ENCODE measurements at places on chromosomes 7 and 10. TPM values are rescaled to one million over a fixed set of nuclear protein-coding genes. Genes with fewer than 3 reads are reported as not detected.

The SDK1 gene
- 3.7 TPM for total RNA-seq

DNA sequence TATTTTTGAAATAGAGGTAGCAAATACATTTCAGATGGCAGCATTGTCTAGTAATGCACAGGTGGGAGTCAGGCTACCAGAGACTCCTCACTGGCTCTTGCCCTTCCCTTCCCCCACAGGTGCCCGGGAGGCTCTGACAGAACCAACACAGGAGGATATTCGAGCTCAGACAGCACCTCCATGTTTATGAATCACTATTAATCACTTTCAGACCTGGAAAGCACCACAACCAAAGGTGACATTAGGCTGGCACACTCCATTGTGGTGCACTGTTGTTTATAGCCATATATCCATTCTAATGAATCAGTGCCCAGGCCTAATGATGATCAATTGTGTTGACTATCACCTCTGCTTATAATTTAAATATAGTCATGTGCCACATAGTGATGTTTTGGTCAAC lies 107.8 kb upstream of the NAMPT start:
- DNase-seq = no peak

- DNase-seq = no peak
Observed at GRCh38 chr7:1092806-1093501, 5.0 kb downstream of the GPER1 start.

DNA sequence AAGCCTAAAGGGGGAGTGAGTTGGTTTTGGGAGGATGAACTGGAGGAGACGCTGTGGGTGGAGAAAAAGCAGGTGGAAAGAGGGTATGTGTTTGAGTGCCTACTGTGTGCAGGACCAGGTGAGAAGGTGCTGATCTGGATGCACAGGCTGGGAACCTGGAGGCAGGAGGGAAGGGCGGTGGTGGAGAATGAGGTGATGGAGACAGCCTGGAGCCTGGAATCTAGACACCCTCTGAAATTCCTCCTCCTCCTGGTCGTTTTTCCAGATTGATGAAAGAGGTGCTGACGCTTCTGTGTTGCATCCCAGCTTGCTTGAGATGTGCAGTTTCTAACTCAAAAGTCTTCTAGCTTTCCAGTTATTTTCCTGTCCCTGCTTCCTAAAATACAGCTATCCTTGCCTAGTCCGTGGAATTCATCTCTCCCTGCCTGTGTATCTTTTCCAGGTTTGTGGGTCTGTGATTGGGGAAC lies 67.5 kb downstream of the LRMDA start:
- no peak for DNase-seq

DNA sequence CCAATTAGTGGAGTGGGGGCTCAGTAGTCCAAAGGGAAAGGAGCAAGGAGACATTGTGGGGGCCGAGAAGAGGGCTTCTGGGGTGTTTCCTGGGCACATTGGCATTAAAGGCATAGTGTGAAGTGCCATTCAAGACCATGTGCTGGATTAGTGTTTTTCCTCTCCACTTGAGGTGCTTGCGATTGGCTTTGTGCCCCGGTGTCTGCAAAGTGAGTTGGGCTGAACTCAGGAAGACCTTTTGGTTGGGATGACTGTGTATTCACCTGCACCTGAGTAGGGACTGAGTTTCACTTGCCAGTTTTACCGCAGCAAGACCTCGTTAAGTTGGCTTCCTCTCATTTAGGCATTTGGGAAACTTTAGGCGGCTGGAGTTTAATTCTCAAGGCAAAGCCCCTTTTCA lies 73.0 kb downstream of the TCF7L2 start:
- no peak for DNase-seq

DNA sequence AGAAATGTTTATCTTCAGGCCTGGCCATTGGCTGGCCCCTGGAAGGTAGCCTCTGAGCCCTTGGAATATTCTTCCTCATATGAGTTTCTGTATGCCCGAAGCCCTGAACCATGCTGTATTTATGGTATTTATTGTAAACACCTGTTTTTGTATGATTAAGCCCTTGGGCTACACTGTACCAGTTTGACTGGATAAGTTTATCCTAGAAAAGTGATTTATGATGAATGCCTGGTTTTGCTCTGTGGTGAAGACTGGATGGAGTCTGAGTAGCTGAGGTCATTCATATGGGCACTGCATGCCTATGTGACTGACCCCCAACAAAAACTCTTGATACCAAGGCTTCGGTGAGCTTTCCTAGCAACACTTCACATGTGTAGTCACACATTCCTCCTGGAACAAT lies 66.7 kb downstream of the CASD1 start:
- DNase-seq = no peak
